ENCODE measurements at places on chromosomes 4 and X. TPM values are rescaled to one million over a fixed set of nuclear protein-coding genes. Genes with fewer than 3 reads are reported as not detected.

DNA sequence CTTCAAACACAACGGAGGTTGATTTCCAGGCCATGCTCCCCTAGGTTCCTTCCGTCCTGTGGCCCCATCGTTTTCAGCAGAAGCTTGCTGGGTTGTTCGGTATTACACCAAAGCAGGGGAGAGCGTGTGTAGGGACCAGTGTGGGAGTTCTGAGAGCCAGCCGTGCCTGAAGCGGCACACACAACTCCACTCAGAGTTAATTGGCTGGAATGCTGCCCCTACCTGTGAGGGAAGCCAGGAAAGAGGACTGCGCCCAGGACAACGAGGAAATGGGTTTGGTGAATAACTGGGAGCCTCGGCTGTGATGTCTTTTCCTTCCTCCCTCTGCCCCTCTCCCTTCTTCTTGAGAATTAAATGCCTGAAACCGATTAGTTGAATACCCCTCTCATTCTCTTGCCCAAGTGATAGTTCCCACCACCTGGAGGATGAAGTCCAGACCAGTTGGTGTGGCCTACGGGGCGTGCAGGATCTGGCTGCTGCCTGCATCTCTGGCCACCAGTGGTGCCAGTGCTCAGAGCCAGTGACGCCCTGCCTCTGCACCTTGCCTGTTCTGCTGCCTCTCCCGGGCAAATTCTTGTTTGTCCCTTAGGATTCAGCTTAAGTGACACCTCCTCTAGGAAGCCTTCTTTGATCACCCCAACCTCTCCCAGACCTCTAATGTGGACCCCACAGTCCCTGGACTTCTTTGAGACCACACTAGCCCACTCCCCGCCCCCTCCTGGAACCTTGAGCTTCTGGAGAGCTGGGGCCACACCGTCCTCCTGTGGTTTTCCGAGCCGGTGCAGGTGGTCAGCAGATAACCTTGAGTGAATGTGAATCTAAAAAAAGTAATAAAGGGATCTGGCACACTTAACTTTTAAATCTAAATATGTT lies 33.6 kb downstream of the TBC1D14 start:
- H3K27me3 ChIP-seq, result no peaks in the 10 kb centered on the region
- H3K4me3 ChIP-seq, result no peak overlapping the region
- peaks cover 52% of the 10 kb centered on the region for H3K4me1 ChIP-seq
- peak overlapping the region; percentile 48 for H3K27ac ChIP-seq

DNA sequence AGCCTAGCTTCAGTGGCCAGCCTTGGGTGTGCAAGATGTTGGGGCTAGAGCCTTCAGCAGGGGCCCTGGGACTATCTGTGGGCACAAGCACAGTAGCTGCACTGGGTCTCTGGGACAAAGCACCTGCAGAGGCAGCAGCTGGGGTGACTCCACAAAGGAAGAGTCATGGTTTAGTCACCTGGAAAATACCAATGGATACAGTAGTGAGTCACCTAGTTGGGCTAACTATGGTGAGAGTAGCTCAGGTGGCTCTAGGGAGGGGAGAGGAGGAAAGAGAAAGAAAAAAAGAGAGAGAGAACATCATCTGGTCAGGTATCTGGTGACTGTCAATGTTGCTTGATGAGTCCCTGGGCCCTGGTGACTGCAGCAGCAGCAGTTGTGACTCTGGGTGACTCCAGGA lies 72.9 kb upstream of the SPIN4 start:
- H3K27me3 ChIP-seq, result no peaks in the 10 kb centered on the region
- no peaks in the 10 kb centered on the region for H3K4me1 ChIP-seq
- H3K4me3 ChIP-seq, result no peak overlapping the region
- H3K27ac ChIP-seq, result no peak overlapping the region
- DNase-seq, result no peak

DNA sequence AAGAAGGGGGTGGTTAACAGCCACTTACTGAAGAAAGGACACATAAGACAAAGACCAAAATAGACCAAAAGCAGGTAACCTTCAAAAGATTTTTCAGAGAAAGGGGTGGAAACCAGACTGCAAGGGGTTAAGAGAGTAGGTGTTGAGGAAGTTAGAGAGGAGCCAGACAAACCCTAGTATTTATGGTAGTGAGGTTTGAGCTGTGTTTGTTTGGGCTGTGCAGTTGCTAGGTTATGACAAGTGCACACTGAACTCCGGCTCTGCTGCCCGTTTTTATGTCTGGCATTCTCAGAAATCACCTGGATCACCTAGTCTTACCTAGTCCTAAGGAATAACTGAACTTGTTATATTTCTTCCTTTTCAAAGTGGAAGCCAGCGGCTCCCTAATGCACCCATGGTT lies 22.9 kb upstream of the G3BP2 start:
- H3K36me3 ChIP-seq, result no peaks in the 10 kb centered on the region
- H3K4me3 ChIP-seq, result no peak overlapping the region
- DNase-seq, result no peak
- no peaks in the 10 kb centered on the region for H3K27me3 ChIP-seq
- no peak overlapping the region for H3K27ac ChIP-seq

DNA sequence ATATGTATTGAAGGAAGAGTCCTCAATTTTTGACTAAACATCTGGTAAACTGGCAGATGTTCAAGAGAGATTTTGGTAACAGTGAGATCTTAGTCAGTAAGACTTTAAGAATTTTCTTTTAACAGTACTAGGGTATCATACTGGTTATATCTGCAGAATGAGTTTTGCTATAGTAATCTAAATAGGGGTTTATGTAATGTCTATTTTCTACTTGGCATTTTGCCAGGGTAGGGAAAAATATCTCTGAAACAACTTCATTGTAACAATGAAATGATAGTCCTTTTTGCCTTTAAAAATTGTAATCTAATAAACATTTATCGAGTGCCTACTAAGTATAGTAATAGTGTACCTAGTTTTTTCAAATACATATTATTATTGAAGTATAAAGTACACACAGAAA lies 32.1 kb downstream of the XK start:
- no peak overlapping the region for H3K4me3 ChIP-seq
- no peak overlapping the region for H3K27ac ChIP-seq
- DNase-seq, result no peak
- H3K4me1 ChIP-seq, result no peaks in the 10 kb centered on the region
- H3K27me3 ChIP-seq, result no peaks in the 10 kb centered on the region

GRCh38 chr4:140806163-140806562 lies 50.0 kb upstream of the TBC1D9 start:
- H3K27ac ChIP-seq, result peak overlapping the region; percentile 72
- peaks cover 46% of the 10 kb centered on the region for H3K4me1 ChIP-seq
- DNase-seq, result peak; percentile 60
- H3K36me3 ChIP-seq, result no peaks in the 10 kb centered on the region
- H3K4me3 ChIP-seq, result peak overlapping the region; percentile 22
- H3K27me3 ChIP-seq, result no peaks in the 10 kb centered on the region

- H3K27me3 ChIP-seq, result no peaks in the 10 kb centered on the region
- no peak overlapping the region for H3K27ac ChIP-seq
- H3K36me3 ChIP-seq, result peaks cover 3% of the 10 kb centered on the region
- DNase-seq, result no peak
- no peak overlapping the region for H3K4me3 ChIP-seq
- H3K4me1 ChIP-seq, result no peaks in the 10 kb centered on the region
Measured at GRCh38 chr4:163523791-163524365, 29.4 kb downstream of the TMA16 start.

DNA sequence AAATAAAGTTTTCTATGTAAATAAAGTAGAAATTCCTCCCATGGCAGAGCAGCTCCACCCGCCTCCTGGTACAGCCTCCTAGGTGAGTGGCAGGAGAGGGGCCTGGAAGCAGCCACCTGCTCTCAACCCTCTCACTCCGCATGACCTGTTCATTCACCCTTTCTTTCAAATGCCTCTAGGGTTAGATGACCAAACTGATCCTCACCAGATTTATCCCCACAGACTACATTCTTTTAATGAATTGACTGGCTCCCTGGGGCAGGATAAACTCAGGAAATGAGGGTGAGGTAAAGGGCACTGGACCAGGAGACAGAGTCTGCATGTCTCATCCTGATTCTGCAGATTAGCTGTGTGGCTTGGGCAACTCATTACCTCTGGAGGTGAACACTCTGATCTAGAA lies 32.6 kb upstream of the NKX6-1 start:
- H3K4me3 ChIP-seq, result no peak overlapping the region
- H3K27ac ChIP-seq, result no peak overlapping the region
- H3K27me3 ChIP-seq, result no peaks in the 10 kb centered on the region

DNA sequence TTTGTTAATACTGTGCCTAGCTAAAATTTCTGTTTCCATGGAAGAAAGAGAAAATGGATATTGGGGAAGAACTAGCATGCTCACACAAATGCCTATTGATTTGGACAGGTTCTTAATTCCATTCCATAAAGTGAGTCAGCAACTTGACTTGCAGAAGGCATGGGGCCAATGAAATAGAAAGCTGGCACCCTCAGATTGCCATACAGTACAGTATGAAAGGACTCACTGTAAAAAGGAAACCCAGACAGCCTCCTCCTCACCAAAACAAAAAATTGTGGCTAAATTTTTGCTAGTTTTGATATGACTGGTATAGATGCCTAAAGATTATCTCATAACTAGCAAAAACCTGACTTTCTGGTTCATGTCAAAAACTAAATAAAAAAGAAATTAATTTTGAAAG lies 11.2 kb upstream of the TAB3 start:
- no peaks in the 10 kb centered on the region for H3K4me1 ChIP-seq
- DNase-seq, result no peak
- H3K4me3 ChIP-seq, result no peak overlapping the region
- no peaks in the 10 kb centered on the region for H3K36me3 ChIP-seq
- no peak overlapping the region for H3K27ac ChIP-seq
- H3K27me3 ChIP-seq, result no peaks in the 10 kb centered on the region

- no peaks in the 10 kb centered on the region for H3K36me3 ChIP-seq
- H3K4me3 ChIP-seq, result no peak overlapping the region
- no peaks in the 10 kb centered on the region for H3K27me3 ChIP-seq
Measured at GRCh38 chr4:139776235-139776634, 110.6 kb downstream of the MGST2 start.

- H3K27ac ChIP-seq, result no peak overlapping the region
- no peaks in the 10 kb centered on the region for H3K4me1 ChIP-seq
- no peak overlapping the region for H3K4me3 ChIP-seq
- DNase-seq, result no peak
- no peaks in the 10 kb centered on the region for H3K36me3 ChIP-seq
- H3K27me3 ChIP-seq, result no peaks in the 10 kb centered on the region
Measured at GRCh38 chr4:85368932-85369331, 106.0 kb upstream of the ARHGAP24 start.

DNA sequence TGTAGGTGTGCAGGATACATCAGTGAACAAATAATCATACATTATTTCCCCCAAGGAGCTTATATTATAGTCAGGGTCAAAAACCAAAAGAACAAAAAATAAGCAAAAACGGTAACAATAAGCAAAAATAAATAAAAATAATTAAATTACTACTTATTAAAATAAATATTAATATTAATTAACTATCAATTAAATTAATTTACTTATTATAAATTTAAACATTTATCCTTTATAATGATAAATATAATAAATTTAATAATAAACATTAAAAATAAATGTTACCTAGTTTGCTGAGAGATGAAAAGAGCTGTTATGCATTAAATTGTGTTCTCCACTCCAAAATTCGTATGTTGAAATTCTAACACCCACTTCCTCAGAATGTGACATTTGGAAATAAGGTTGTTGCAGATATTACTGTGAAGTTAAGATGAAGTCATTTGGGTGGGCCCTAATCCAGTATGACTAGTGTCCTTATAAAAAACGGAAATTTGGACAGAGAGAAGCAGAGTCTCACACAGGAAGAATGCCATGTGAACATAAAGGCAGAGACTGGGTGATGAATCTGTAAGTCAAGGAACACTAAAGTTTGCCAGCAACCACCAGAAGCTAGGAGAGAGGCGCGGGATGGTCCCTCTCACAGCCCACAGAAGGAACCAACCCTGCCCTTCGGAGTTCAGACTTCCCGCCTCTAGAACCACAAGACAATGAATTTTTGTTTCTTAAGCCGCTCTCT lies 67.2 kb upstream of the IBSP start:
- no peak overlapping the region for H3K27ac ChIP-seq
- H3K27me3 ChIP-seq, result no peaks in the 10 kb centered on the region
- no peaks in the 10 kb centered on the region for H3K4me1 ChIP-seq
- no peak for DNase-seq

- no peaks in the 10 kb centered on the region for H3K36me3 ChIP-seq
- no peak overlapping the region for H3K27ac ChIP-seq
- DNase-seq, result no peak
- H3K4me1 ChIP-seq, result no peaks in the 10 kb centered on the region
- H3K4me3 ChIP-seq, result no peak overlapping the region
Measured at GRCh38 chr4:164536814-164537213, 217.1 kb upstream of the SMIM31 start.

DNA sequence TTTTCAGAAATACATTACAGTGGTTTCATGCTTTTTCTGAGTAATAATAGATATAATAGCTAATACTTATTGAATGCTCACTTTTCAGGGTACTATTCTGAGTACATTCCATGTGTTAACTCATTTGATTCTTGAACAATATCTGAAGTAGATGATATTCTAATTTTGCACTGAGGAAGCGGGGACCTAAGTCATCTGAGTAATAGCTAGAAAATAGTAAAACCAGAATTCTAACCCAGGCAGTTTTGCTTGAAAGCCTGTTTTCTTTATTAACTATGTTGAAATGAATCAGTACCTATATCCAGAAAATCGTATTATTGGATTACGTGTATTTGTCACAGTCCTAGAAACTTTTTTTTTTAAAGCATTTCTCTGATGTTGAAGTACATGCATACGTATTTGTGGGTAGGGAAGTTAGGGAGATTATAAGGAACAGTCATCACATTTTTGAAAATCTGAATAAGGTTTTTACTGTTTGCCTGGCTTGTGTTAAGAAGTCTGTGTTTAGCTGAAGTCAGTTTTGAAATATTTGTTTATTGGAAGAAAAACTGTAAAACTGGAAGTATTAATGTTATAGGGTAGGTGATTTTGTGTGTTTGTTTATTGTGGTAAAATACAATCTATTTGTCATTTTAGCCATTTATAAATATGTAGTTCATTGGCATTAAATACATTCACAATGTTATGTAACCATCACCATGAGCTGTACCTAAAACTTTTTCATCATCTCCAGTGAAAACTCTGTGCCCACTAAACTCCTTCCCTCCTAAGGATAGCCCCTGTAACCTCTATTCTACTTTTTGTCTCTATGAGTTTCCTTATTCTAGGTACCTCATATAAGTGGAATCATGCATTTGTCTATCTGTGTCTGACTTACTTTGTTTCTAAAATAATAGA lies 55.3 kb downstream of the FIP1L1 start:
- no peak overlapping the region for H3K27ac ChIP-seq
- DNase-seq, result no peak
- no peaks in the 10 kb centered on the region for H3K27me3 ChIP-seq
- no peak overlapping the region for H3K4me3 ChIP-seq

- no peaks in the 10 kb centered on the region for H3K36me3 ChIP-seq
- no peak overlapping the region for H3K4me3 ChIP-seq
- H3K27me3 ChIP-seq, result no peaks in the 10 kb centered on the region
- no peaks in the 10 kb centered on the region for H3K4me1 ChIP-seq
Measured at GRCh38 chr4:79611026-79611425, 203.0 kb upstream of the GK2 start.

DNA sequence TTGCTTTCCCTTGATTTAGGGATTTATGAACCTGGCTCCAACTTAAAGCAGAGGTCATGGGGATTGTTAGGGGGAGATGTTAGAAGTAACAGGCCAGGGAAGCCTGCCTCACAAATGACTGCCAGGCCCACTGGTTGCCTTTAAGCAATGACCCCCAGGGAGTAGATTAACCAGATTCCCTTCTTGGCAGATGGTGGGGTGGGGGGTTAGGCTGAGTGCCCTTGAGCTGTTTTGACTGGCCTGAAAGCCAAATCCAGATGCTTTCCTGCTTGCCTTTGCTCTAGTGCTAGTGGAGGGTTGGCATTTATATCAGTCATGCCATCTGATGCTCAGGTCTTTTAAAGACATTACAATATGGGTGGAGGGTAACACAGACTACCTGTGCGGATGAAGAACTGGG lies 128.1 kb downstream of the TMEM164 start:
- H3K4me3 ChIP-seq, result no peak overlapping the region
- no peaks in the 10 kb centered on the region for H3K36me3 ChIP-seq
- H3K4me1 ChIP-seq, result no peaks in the 10 kb centered on the region
- DNase-seq, result no peak

TEX13D gene
- 0.15 TPM for total RNA-seq

SOD3 gene
- not detected for total RNA-seq

FAM241A gene
- 2.2 TPM for total RNA-seq

RLIM gene
- total RNA-seq, result 26.3 TPM
